Activated naive CD8-positive, alpha-beta T cell treated with anti-CD3 and anti-CD28 coated beads, Interleukin-2, amount 10 ng/mL, durations not matched to agents 7 days and 5 days (primary cell): ENCODE measurements at places on chromosomes 3 and 15.

GRCh38 chr3:101423984-101424888, 88.8 kb downstream of the SENP7 start:
- DNase-seq, result no peak

- no peak for DNase-seq
Observed at GRCh38 chr3:43742920-43743319, 52.2 kb downstream of the ABHD5 start.

GRCh38 chr15:93138681-93139250, 49.8 kb upstream of the RGMA start:
- DNase-seq, result no peak

GRCh38 chr3:67685499-67685898, 31.1 kb upstream of the SUCLG2 start:
- no peak for DNase-seq

DNA sequence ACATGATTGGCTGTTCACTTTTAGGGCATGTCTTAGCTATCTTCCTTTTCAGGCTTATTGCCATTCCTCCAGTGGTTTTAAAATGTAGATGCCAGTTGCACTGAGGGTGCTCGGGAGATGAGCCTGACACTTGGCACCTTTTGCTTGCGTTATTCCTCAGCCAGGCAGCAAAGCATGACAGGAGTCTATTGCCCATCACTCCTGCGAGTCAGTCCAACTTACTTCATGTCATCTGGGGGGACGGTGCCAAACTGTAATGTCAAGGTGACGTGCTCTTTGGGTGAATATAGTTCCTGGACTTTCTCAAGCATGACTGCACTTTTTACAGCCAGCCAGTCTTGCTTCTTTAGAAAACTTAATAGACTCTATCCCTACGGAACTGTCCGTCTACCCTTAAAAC, 406.0 kb upstream of the C2CD4B start:
- no peak for DNase-seq

DNA sequence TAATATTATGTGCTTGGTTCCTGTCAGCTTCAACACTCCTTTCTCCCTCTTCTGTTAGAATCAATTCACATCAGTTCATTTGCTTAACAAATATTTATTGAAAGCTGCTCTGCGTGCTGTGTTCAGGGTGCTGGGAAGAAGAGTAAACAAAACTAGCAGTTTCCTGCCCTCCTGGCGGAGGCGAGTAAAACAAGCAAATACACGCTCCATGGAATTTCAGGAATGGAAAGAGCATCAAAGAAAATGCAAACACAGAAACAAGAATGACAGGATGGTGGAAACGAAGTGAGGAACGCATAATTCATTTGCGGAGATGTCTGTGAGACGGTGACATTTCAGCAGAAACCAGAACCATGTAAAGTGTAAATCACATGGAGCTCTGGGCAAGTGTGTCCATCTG, 49.4 kb upstream of the SPTSSB start:
- no peak for DNase-seq

DNA sequence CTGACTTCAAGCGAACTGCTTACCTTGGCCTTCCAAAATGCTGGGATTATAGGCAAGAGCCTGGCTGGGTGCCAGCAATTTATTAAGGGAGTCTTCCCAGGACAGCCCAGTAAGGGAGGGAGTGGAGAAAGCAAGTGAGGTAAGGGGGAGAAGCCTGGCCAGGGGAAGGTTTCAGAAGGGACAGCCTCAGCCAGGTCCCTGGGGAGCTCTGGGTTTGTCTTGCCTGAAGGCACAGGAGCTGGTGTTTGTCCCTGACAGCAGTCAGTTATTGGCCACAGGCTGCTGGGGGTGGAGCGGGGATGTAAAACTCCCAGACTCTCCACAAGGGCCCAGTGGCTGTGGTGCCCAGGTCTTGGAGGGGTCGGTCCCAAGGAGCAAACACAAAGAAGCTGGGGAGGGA, 33.0 kb upstream of the CDCP1 start:
- DNase-seq, result no peak

DNA sequence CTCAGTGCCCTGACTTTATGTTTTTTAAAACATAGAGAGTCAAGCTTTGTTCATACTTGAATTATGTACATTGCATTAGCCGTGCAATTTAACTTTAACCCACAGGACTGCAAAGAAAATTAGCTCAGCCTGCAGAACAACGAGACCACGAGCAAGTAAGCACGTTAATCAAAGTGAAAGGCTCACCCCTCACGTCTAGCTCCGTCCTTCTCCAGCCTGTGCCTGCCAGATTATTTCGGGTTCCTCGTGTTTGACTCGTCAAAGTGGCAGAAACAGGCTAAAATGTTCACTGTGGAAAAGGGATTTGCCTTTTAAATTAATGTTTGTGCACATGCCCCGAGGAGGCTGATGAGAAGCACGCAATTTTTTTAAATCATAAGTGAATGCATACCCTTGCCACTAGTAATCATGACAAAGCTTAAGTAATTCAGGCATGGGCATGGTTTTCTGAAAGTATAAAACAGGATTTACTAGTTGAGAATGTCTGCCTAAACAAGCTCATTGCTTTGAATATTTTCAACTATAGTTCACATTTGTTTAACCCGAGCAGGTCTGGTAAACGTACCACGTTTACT, 15.3 kb downstream of the ZBTB38 start:
- DNase-seq, result no peak

DNA sequence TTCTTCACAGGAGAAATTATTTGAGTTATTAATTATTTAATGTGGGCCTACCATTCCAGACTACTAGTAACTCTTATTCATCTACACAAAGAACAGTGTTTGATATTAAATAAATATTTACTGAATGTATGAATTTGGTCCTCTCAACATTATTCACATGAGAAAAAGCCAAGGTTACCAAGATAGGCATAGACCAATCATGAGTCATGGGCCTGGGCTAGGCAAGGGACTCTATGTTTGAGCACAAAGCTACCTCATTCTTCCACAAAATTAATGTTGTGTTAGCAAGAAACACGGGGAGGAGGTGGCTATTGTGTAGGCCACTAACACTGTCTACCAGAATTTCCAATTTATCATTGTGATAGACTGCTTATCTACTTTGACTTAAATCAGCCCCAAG, 115.7 kb downstream of the SERPINI1 start:
- DNase-seq, result no peak
